ENCODE measurements at places on chromosomes 3 and 15. TPM values are rescaled to one million over a fixed set of nuclear protein-coding genes. Genes with fewer than 3 reads are reported as not detected.
A peak's percentile ranks its signal among the peaks of the same experiment; 100 is the strongest.

The ALG1L2 gene
- 0.66 TPM for total RNA-seq

The SOX2 gene
- not detected for total RNA-seq

The DPPA2 gene
- not detected for total RNA-seq

GRCh38 chr3:156604064-156604641, 49.2 kb upstream of the SSR3 start:
- no peak overlapping the region for H3K4me3 ChIP-seq
- H3K36me3 ChIP-seq = peaks cover 3% of the 10 kb centered on the region
- peaks cover 38% of the 10 kb centered on the region for H3K4me1 ChIP-seq

DNA sequence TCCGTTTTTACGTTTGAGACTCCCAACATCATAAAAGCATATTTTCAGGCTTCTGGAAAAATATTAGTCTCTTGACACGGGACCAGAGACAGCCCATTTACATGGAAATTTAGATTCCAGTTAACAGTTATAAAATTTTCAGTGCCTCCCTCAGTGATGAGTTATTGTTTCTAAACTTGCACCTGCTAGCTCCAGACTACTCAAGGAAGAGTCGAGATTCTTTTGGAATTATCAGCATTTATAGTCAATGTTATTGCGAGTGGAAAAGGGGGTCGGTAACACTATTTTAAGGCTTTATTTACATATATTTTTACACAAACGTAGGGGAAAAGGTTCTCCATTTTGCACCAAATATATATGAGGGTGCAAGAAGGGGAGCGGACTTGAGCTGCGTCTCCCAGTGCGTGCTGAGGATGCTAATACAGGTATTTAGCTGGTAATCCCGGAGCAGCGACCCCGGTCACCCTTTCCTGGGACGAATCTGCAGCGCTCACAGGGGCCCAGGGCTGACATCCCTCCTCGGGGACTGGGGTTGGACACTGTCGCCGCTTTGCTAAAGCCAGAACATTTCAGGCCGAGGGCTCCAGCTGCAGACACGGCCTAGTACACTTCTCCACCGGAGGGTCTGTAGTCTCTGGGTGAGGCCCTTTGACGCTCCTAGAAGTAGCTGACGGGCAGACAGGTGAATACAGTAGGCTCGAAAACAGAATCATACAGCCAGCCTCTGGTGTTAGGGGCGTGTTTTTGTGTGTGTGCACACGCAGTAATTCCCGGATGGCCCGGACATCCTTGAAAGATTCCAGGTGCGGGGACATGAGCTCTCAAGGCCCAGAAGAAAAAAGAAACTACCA, 729 bp upstream of the ZBTB11 start:
- peak overlapping the region; percentile 98 for H3K27ac ChIP-seq
- no peaks in the 10 kb centered on the region for H3K27me3 ChIP-seq
- peak overlapping the region; percentile 86 for H3K4me3 ChIP-seq
- H3K4me1 ChIP-seq = peaks cover 42% of the 10 kb centered on the region

The LNP1 gene
- total RNA-seq = 2.3 TPM

DNA sequence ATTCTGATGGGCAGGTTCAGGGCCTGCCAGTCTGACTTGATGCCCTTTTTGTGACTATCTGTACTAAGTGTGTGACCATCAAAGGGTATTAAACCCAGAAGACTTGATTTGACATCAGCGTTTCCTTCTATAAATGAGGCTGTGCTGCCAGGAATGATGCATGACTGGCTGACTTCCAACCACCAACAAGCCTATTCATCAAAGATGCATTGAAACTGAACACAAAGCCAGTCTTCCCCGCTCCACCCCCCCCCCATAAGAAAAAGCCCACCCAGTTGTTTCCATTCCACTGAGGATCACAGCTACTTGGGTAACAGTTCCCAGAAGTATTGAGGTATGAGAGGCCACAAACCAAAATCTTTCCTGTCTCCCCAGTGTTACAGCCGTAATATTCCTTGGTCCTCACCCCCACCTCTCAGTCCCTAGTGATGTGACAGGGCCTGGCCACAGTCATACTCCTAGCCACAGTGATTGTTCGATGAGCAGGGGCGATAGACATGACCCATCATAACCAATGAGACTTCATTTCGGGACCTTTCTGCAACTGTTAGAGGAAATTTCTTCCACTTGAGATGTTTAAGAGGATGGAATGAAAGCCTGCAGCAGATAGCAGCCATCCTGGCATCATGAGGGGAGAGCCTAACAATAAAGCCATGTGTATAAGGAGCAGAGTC, 22.6 kb downstream of the SH3BP5 start:
- peak overlapping the region; percentile 92 for H3K27ac ChIP-seq
- peak overlapping the region; percentile 54 for H3K4me3 ChIP-seq
- peaks cover 67% of the 10 kb centered on the region for H3K4me1 ChIP-seq

DNA sequence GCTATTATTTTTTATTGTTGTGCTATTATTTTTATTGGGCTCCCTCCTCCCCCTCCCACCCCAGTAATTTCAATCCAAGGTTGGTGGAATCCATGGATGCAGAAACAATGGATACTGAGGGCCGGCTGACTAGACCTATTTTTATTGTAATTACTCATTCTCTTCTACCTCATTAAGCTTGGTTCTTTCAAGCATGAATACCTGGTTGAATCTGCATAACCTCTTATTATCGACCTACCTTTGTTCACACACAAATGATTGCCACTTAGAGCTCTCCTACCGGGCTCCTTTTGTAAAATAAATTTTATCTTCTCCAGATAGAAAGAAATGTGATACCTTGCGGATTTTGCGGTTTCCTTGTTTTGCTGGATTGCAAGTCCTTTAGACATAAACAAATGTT, 31.6 kb downstream of the BTD start:
- H3K4me3 ChIP-seq = no peak overlapping the region
- H3K27ac ChIP-seq = no peak overlapping the region

The ANO10 gene
- 10.7 TPM for total RNA-seq

The FAM174B gene
- 1.8 TPM for total RNA-seq

DNA sequence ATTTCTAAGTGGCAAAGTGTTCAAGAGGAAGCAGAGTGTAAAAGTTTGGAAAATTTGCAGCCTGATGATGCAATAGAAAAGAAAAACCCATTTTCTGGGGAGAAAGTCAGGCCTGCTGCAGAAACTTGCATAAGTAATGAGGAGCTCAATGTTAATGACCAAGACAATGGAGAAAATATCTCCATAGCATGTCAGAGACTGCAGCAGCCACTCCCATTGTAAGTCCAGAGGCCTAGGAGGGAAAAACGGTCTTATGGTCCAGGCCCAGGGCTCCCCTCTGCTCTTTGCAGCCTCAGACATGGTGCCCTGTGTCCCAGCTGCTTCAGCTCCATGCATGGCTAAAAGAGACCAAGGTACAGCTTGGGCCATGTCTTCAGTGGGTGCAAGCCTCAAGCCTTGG, 96.6 kb upstream of the GMNC start:
- no peaks in the 10 kb centered on the region for H3K36me3 ChIP-seq
- no peak for DNase-seq
- H3K4me1 ChIP-seq = no peaks in the 10 kb centered on the region
- H3K27ac ChIP-seq = no peak overlapping the region
- H3K4me3 ChIP-seq = no peak overlapping the region
- H3K27me3 ChIP-seq = no peaks in the 10 kb centered on the region

- no peak overlapping the region for H3K27ac ChIP-seq
- no peak for DNase-seq
- no peaks in the 10 kb centered on the region for H3K36me3 ChIP-seq
- no peaks in the 10 kb centered on the region for H3K4me1 ChIP-seq
- no peaks in the 10 kb centered on the region for H3K27me3 ChIP-seq
Measured at GRCh38 chr15:98401029-98401428, 247.3 kb upstream of the IGF1R start.

DNA sequence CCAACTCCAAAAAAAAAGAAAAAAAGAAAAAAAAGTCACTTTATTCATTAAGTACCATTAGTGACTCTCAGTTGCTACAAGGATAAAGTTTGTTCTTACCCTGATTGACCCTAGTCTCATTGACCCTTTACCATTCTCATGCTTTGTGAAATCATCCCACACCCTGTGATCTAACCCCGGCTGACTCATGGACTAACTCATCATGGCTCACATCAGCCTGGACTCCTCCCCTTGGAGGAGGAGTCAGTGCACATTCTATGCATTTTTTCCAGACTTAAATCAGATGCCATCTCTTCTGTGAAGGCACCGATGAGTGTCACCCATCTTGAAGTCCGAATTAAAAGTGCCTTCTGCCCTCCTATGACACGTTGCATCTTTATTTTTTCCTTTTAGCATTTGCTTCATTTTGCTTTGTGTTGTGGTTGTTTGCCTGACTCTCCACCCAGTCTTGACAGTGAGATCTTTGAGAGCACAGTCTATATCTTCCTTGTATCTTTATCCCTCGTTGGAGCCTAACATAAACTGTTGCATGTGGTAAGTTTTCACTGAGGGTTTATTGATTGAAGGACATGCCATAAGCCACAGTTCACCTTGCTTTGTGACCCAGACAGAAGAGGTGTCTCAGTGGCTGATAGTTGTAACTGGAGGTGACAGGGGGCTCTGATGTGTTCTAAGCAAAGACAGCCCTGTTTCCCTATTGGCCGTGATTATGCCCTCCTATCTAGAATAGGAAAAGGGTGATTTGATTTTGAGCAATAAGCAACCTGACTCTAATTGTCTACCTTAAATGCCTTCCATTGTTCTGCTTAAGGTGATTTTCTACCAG, 72.1 kb downstream of the IL1RAP start:
- peaks cover 28% of the 10 kb centered on the region for H3K4me1 ChIP-seq
- peak overlapping the region; percentile 83 for H3K27ac ChIP-seq
- H3K4me3 ChIP-seq = peak overlapping the region; percentile 40
- H3K27me3 ChIP-seq = no peaks in the 10 kb centered on the region

DNA sequence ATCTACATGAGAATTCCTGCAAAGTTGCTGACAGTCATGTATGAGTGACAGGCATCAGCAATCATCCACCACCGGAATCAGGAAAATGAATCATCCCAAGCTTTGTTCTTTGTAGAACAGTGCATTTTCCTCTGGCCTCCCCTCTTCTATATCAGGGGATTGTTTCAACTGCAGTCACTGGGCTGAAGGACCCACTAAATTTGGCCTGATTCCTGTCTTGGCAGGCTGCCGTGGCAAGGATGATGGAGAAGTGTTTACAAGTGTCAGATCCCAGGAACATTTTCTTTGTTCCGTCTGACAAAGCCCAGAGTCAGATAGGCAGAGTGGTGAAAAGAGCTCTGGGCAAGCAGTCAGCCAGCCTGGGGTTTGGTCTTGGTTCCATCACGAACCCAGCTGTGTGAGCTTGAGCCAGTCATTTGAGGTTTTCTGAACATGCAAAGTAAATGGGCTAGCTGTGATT, 175.1 kb upstream of the TSC22D2 start:
- H3K36me3 ChIP-seq = no peaks in the 10 kb centered on the region
- no peak overlapping the region for H3K4me3 ChIP-seq
- DNase-seq = no peak
- no peaks in the 10 kb centered on the region for H3K4me1 ChIP-seq
- H3K27ac ChIP-seq = no peak overlapping the region
